ENCODE measurements at places on chromosomes 12 and 14.

- no peak for DNase-seq
These were observed 78.2 kb upstream of the OSBPL8 start for GRCh38 chr12:76637807-76638206.

DNA sequence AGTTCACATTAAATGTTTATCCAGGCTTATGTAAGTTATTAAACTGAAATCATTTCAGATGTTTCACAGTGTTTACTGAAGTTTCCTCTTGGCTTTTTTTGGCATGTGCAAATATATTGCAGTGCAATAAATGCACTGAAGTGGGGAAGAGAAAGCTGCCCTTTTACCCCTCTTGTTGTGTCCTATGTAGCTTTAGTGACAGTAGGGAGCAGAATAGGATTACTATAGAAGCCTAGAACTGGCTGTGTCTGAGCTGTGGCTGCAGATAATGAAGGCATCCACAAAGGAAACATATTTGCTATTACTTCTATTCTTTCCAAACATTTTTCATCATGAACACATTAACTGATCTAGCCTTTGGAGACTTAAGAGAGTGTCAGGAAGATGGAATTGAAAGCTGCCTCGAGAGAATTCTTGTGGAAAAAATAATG, 24.1 kb upstream of the CNTN1 start:
- no peak for DNase-seq

DNA sequence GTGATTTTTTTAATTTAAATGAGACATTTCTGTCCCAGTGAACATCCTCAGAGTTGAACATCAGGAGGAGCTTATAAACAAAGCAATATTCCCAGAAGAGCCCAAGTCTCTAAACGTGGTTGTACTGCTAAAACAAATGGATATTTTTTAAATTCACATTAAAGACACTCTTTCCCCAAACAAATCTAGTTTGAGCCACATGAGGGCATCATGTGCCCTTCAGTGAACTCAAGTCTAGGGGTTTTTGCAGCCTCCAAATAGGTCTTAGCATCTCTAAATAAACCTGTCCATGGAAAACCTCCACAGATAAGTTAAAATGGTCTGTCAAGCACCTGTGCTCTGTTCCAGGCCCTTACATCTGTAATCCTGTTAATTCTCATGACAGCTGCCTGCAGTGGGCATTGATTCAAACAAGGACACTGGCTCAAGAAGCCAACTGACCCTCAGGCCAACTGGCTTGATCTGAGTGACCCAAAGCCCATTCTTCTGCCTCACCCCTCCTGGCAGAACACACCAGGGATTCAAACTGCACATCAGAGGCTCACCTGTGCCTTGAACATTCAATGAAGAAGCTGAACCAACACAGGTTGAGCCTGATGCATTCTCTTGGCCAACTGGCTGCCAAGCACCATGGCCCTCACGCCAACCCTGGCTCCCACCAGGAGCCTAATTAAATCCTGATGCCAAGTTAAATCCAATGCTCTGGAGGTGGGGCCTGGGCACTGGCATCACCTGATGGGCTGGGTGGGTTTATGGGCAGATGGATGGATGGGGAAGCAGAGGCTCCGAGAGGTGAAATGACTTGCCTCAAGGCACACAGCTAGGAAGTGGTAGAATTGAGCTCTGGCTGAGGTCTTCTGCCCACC, 8.6 kb downstream of the ISCU start:
- DNase-seq, result no peak

DNA sequence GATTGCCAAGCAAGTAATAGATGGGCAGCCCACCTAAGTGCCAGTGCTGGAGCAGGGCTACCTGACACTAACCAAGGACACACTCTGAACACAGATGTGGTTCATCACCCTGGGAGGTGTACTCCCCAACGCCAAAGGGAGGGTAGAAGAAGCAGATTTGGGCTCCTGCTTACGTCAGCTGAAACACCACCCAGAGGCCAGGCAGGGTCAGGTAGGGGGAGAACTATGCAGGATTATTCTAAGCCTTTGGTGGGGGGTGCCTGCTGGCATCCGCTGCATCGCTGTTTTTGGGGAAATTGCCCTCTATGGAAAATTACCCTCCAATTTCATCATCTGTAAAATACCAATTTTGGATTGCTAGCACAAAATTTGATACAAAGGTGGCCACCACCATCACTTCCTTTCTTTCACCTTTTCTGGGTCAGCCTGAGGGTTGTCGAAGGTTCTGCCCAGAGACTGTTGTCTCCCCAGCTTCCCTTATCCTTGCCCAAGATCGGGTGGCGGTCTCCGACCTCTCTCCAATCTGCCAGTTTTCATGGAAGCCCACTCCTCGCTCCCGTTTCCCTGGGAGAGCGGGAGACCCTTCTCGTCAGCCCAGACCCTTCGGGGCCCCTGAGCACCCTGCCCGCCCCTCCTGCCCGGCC, 535 bp downstream of the BIN2 start:
- peak; percentile 57 for DNase-seq

DNA sequence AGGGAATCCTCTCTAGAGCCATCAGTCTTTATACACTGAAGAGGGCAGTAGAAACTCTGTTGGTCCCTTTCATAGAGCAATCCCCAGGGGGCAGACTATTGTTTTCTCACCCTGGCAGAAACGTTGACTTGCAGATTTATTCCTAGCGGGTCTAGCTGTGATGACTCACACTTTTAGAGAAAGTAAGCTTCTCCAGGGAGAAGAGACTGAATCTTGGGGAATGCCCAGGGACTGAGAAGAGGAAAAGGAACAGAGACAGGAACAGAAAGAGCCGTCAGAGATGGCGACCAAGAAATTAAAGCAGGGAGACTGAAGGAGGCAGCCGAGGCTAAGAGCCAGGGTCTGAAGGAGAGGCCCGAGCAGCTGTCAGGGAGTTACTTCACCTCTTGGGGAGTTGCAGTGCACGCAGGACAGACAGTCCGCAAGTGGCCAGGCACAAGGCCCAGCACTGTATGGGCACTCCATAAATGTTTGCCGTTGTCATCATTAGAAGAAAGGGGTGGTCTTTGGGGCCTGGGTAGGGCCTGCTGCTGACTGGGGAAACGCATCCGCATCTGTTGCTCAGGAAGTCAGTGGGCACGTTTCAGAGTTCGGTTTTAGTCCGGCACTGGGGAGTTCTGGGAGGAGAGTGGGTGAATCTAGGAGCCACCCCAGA, 13.0 kb downstream of the PLEKHG6 start:
- DNase-seq, result peak; percentile 52

GRCh38 chr14:99478128-99478527, 2.5 kb downstream of the SETD3 start:
- no peak for DNase-seq

GRCh38 chr12:50934371-50934851, 17.9 kb upstream of the HIGD1C start:
- no peak for DNase-seq

- no peak for DNase-seq
These were observed 35.6 kb upstream of the ANKS1B start for GRCh38 chr12:100020370-100020769.

GRCh38 chr14:75609116-75609515, 30.7 kb downstream of the FLVCR2 start:
- no peak for DNase-seq

- peak; percentile 82 for DNase-seq
These were observed 69.6 kb downstream of the MOK start for GRCh38 chr14:102235275-102235897.

DNA sequence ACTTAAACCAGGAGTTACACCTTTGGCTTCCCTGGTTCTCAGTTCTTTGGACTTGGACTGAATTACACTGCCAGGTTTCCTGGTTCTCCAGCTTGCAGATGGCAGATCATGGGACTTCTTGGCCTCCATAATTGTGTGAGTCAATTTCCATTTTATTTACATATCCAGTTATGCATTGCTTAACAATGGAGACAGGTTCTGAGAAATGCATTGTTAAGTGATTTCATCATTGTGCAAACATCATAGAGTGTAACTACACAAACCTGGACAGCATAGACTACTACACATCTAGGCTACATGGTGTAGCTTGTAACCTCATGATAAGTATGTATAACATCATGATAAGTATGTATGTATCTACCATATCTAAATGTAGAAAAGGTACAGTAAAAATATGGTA, 276.1 kb upstream of the BTG1 start:
- no peak for DNase-seq

- DNase-seq, result peak; percentile 68
These were observed 69.7 kb downstream of the ARF6 start for GRCh38 chr14:49962621-49963020.

GRCh38 chr12:6313326-6313940, 3.0 kb downstream of the PLEKHG6 start:
- DNase-seq, result no peak

GRCh38 chr12:130405332-130405731, 67.6 kb downstream of the PIWIL1 start:
- DNase-seq, result no peak

- DNase-seq, result no peak
These were observed 126.0 kb upstream of the AMIGO2 start for GRCh38 chr12:47205532-47206449.

DNA sequence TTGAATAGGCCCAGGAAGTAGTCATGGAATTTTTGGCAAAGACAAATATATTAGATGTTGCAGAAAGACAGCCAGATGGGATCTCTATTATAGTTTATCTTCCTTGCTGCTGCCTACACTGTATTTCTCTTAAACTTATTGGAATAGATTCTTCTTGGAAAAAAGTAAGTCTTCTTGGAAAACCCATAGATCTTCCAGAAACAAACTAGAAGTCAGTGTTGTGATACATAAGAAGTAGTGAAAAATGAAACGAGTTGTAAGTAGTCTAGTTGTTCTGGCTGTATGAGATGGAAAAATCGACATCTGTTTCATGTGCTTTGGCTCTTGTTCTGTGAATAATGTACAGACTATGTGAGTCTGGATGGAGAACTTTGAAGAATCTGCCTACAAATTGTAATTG, 29.0 kb downstream of the GLIPR1L2 start:
- no peak for DNase-seq

DNA sequence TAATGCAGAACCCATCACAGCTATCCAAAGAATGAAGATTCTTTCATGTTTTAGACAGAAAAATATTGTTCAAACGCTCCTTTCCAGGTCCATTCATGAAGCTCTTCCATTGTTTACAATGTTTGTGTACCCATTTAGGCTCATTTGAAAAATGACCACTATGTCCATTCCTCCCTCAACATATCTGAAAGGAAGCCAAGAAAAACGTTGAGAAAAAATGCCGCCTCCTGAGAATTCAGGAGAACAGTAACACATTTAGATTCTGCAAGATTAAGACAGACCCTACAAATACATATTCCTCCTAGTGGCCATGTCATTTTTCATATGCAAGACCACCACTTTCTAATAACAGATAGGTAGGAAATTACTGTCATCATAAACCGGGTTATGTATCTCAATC, 124.4 kb downstream of the SLC25A21 start:
- DNase-seq, result no peak

- no peak for DNase-seq
These were observed 57.0 kb downstream of the ADCK1 start for GRCh38 chr14:77856941-77857340.

DNA sequence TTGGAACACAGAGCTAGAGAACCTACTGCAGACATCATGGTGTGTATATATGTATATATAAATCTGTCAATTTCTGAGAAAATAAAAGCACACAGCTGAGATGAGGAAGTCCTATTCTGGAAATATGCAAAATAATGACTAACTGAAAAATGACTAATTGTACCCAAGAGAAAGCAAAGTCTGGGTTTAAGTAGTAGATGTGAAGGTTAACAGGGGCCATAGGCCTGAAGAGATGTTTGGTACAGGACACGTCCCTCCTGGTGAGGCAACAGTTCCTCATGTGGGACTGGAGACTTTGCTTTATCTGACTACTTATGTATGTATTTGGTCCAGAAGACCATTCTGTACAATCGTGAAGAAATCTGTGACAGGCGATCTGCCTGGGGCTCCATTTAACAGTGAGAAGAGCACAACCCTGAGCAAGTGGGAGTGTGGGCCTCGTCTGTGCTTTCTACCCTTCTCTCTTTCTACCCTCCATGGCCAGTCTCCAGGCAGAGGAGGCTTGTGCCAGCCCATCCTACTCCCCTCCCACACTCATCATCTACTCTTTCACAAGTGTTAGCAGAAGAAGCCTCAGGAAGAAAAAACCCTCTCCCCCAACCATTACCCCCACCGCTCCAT, 67.5 kb downstream of the SLC41A2 start:
- DNase-seq, result no peak

- DNase-seq, result no peak
These were observed 72.6 kb downstream of the NUAK1 start for GRCh38 chr12:106066051-106066705.

DNA sequence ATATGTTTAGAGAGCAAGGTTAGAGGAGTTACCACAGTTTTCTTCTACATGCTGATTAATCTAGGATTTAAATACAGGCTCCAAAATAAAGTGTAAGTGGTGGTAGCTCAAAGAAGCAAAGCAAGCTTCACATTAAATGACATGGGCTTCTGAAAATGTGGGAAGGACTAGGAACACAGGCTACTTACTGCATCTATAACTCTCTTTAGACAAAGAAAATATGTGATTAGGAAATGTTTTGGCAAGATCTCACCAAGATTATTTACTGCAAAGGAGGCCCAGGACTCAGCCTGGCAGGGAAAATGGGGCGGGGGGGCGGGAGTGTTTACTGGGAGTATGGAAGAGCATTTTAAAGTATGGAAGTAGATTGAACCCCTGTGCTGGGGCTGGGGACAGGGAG, 39.4 kb downstream of the ETV6 start:
- no peak for DNase-seq

DNA sequence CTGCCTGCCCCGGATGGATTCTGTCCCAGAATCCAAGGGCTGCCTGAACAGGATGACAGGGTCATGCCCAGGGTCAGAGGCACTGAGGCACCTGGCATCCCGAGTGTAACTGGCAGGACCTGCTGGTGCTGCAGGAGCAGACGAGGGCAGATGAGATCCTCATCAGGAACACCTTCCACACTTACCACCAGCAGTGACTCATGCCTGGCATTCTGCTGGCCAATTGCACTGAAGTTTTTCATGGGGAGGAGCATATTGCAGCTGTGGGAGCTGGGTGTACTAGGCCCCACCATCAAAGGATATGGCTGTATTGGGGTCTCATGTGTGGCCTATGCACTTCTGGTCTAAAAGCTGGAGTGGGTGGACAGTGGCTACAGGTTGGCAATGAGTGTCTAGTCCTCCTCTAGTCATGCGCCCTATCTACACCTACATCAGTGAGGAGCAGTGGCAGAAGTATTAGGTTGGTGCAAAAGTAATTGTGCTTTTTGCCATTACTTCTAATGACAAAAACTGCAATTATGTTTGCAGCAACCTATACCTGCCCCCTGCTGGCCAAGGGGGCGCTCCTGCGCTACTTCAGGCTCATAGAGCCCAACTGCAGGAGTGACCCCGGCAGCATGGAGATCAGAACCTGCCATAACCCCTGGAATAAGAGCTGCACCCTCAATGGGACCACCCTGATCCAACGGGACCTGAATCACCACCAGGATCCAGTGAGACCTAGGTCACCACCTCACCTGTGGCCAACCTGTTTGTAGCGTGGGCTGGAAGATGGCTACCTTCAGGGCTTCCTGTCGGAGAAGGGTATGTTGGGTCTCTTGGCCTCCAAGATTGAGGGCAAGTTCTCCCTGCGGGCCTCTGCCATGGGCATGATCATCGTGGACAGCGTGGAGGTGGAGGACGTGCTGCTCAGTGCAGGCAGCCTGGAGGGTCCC, 8.0 kb upstream of the C12orf42 start:
- DNase-seq, result peak; percentile 39

GRCh38 chr12:121036810-121037326, 2.2 kb downstream of the OASL start:
- peak; percentile 70 for DNase-seq
